ENCODE measurements at places on chromosomes 3 and 15.

GRCh38 chr15:33934396-33934795 is 33.9 kb upstream of the CHRM5 start:
- no peak for DNase-seq

DNA sequence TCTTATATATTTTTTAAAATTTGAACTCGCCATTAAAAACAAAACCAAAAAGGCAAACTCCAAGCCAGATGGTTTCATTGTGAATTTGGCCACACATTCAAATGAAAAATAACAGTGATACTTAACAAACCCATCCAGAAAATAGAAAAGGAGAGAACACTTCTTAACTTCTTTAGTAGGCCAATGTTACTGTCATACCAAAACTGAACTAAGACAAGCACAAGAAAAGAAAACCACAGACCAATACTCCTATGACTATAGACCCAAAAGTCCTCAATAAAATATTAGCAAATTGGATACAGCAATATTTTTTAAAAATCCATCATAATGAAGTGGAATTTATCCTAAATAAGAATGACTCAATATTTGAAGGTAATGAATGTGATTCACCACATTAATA is 73.5 kb upstream of the ALDH1A3 start:
- no peak for DNase-seq

DNA sequence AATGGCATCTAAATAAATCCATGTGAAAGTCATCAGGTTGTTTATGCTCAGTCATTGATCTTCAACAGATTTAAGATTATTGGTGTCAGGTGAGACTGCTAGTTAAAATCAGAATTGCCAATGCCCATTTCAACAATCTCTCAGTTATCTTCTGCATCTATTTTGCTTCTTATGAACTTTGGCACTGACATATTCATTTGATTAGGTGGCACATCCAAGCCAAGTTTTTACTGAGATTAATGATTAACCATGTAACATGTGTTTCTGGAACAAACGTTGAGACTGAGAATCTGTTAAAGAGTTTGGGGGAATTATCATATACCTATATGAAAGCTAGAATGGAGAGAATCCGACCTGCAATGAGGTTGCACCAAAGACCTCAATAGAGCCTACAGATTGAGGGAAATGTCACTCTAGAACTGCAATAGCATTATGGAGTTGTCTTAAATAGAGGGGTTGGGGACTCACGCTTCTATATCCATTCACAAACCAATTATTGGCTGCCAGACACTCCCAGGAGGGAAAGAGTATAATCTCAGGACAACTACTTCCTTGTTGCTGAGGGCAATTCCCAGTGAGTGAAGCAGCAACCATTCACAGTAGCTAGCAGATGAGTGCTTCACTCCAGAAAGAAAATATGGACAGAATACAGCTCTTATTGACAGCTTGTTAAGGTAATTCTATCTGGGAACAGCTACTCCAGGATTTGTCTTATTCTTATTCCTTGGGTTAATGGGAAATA is 891.3 kb downstream of the SQOR start:
- DNase-seq: no peak

- no peak for DNase-seq
Measured at GRCh38 chr3:127475391-127475790, 115.1 kb downstream of the TPRA1 start.

DNA sequence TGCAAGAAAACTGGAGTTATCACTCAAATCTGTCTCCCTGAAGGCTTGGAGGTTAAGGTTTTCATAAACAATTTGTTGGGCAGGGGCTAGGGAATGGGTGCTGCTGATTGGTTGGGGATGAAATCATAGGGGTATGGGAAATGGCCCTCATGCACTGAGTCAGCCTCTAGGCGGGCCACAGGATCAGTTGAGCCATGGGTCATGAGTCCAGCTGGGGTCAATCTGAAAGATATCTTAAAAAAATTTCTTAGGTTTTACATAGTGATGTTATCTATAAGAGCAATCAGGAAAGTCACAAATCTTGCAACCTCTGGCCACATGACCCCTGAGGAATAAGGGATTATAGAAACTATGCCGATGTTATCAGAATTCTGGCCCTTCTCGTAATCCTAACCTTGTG is 491.7 kb downstream of the ZIC1 start:
- DNase-seq: no peak

DNA sequence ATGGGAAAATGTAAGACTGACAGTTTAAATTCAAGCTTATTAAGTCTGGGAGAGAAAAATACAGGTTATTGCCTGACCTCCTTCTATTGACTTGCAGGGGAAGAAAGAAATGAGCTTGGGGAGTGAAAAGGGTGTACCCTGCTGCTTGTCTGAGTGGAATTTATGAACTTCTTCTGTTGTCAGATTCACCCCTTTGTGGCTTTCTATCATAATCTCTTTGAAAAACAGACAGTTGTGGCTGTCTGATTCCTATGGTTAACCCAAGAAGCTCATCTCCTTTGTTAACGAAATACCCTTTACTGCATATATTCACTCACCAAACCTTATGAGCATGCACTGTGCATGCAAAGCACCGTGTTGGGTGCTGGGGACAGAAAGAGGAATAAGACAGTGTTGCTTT is 22.5 kb downstream of the GPD1L start:
- no peak for DNase-seq

GRCh38 chr3:15823092-15823491 is 25.3 kb upstream of the ANKRD28 start:
- no peak for DNase-seq

DNA sequence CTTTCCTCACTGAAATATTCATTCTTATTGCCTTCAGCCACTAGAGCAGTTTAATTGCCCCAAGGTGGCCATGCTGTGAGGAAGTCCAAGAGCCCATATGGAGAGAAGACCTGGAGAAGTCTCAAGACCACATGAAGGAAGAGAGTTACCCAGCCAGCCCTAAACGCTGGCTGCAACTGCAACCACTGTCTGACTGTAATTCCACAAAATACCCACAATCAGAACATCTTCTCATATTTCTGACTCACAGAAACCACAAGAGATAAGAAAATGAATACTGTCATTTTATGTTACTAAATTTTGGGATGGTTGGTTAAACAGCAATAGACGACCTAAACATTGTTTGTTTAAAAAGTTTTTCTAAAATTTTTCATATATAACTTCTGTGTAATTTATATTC is 14.7 kb upstream of the SST start:
- no peak for DNase-seq

DNA sequence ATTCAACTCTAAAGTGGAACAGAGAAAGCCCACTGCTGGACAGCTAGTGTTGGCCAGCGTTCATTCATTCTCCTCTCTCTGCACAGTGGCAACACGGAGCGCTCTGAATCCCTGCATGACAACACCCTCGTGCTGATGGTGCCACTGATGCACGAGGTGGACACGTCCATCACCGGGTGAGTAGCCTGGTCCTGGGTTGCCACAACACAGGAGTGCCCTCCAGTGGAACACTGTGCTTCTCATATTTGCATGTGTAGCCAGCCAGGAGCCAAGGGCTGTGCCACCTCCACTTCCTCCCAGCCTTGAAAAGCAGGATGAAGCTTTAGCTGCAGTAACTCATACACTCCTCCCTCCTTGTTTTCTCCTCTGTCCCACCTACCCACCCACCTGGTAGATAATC is 120.0 kb upstream of the CTDSPL start:
- DNase-seq: peak; percentile 82

DNA sequence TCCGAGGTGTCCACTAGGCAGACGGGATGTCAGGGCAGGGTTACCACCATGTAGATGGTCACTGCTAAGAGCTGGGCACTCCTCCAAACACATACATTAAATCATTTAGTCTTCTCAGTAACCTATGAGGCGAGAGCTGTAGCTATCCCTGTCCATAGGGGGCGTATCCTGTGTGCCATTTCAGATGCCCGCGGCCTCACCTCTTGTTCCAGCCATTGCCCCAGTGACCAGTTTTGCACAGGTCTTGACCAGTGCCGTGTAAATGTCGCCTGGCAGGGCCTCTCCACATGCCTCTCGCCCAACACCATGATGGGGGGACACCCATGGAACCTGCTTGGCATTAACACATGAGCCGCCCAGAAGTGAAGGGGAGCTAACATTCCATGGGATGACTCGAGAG is 20.8 kb upstream of the SRP14 start:
- DNase-seq: no peak

DNA sequence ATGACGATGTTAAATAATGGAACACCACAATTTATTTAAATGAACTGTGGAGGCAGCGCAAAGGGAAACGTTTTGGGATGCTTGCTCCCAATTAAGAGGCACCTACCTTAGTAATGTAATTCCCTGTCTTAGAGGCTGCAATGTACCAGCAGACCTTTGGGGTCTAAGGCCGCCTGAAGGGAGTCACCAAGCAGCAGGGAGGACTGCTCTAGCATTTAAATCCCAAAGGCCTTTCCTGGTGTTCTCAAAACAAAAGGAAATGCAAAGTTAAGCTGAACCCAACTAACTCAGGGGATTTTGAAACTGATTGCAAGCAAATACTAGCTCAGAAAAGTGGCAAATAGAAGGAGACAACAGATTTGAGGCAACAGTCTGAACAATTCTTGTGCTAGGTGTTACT is 510.8 kb downstream of the GABRG3 start:
- DNase-seq: no peak

DNA sequence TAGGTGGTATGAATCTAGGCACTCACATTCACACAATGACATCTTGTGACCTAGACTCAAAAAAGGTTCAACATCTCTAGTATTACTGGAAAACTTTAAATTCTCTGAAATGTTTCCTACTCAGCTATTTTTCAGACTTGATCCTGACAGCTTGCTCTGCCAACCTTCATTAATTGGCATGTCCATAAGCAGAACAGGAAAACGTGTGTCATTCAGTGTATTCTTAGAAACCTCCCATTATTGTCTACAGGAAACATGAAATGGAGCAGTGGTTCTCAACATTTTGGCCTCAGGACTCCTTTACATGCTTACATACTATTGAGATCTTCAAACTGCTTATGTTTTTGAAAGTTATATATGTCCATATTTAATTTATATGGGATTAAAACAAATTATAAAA is 363.2 kb downstream of the NAALADL2 start:
- DNase-seq: no peak

GRCh38 chr3:127081001-127081720 is 98.2 kb downstream of the PLXNA1 start:
- DNase-seq: no peak

GRCh38 chr3:136960838-136961836 is 3.4 kb downstream of the IL20RB start:
- no peak for DNase-seq

GRCh38 chr3:156978481-156978961 is 152.4 kb downstream of the LEKR1 start:
- no peak for DNase-seq

GRCh38 chr3:120497818-120498217 is 47.0 kb upstream of the FSTL1 start:
- DNase-seq: no peak

GRCh38 chr3:39590806-39591205 is 123.3 kb downstream of the MOBP start:
- DNase-seq: no peak

DNA sequence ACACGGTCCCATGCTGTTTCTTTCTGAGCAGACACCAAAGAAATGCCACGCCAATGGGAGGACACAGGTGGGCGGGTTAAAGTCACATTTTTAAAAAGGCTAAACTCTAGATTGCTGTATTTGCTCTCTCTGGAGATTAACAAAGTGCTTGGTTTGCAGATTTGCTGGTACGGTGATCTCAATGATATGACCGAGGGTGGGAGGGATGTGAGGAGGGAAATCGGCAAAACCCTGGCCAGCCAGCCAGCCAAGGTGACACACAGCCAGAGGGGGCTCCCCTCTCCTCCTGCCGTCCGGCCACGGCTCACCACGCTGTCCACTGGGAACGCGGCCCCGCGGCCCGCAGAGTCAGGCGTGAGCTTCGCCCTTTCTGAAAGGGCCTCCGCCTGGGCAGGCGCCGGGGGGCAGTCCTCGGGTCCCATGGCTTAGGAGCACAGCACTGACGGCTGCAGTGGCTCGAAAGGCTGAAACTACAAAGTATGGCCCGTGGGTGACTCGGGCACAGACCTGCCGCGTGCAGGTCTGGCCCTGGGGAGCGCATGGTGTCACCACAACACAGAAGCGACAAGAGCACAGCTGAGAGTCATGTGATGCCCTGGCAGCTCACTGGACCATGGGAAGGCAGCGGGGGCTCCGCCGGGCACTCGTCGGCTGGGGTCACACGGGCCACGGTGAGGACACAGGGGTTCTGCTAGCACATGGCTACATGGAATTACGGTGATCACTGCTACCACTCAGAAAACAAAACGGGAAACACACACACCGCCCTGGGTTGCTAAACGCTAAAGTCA is 57.8 kb upstream of the RPL32 start:
- DNase-seq: no peak

Data from testis (tissue), 5 donors.